ENCODE measurements at places on chromosomes 3 and 15.

GRCh38 chr3:101036213-101036618 lies 43.0 kb upstream of the ABI3BP start:
- peak; percentile 21 for DNase-seq

- no peak for DNase-seq
Measured at GRCh38 chr15:79689030-79689429, 207.8 kb downstream of the MTHFS start.

- no peak for DNase-seq
Measured at GRCh38 chr15:56943403-56943802, 25.0 kb downstream of the TCF12 start.

DNA sequence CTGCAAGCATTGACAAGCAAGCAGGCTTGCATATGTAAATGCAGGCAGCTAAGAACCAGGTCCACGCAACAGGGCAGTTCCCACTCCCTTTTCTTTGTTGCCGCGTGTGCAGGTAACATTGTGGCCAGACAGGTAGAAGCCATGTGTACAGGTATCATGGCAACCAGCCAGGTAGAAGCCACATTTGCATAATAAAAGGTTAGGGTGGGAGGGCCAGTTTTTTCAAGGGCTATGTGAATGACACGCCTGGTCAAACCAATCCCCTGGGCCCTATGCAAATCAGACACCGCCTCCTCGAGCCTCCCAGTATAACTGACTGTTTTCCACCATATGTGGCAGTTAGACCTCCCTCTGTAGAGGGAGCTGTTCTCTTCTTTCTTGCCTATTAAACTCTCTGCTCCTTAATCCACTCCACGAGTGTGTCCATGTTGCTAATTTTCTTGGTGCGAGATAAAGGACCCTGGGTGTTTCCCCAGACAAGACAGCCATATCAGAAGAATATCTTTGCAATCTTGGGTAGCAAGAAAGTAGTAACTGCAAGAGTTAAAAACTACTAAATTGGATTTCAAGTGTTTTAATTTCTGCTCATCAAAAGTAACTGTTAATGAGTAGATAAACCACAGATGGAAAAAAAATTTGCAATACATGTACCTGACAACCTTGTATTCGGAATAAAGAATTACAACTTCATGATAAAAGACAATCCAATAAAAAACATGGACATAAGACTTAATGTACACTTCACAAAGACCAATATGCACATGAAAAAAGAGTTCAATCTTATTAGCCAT lies 21.8 kb downstream of the PCOLCE2 start:
- peak; percentile 69 for DNase-seq

- no peak for DNase-seq
Measured at GRCh38 chr15:95799286-95800200, 531.0 kb upstream of the NR2F2 start.

DNA sequence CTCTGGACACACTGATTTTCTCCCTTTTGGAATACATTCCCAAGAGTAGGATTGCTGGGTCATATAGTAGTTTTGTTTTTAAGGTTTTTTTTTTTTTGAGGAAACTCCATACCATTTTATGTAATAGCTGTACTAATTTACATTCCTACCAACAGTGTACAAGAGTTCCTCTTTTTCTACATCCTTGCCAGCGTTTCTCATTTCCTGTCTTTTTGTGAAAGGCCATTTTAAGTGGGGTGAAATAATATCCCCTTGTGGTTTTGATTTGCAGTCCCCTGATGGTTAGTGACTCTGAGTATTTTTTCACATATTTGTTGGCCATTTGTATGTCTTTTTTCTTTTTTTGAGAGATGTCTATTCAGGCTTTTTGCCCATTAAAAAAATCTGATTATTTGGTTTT lies 1205.5 kb downstream of the ROBO1 start:
- no peak for DNase-seq

- DNase-seq: no peak
Measured at GRCh38 chr3:198062068-198062465, 102.0 kb downstream of the LMLN start.

DNA sequence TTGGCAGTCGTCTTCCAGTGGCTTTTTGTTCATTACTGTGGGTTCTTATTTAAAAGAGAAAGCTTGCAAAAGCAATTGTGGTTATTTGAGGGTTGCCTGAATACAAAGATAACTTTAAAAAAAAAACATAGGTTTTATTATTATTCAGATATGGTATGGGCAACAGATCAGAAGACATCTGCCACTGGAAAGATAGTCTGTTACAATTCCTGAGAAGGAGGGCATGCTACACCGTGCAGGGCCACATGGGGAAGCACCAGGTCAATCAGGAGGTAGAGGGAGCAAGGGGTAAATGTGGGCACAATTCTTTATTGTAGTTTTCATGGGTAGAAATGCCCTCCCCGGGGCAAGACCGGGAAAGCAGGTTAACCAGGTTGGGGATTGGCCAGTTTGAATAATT lies 46.5 kb downstream of the BBS4 start:
- no peak for DNase-seq

DNA sequence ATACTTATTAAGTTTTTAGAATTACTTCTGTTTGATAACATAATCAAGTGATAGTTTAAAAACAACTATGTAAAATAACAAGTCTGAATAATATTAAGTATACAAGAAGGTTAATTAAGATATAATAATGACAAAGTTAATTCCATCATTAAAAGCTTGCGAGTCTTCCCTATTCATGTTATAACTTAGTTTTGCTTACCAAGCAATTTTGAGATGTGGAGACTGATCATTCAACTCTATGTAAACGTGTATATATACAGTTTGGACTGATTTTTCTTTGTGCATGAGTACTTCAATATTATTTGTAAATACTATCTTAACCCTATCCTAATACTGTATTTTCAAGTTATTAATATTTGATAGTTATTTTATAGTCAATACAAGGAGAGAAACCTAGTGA lies 870.9 kb downstream of the GBE1 start:
- DNase-seq: no peak

DNA sequence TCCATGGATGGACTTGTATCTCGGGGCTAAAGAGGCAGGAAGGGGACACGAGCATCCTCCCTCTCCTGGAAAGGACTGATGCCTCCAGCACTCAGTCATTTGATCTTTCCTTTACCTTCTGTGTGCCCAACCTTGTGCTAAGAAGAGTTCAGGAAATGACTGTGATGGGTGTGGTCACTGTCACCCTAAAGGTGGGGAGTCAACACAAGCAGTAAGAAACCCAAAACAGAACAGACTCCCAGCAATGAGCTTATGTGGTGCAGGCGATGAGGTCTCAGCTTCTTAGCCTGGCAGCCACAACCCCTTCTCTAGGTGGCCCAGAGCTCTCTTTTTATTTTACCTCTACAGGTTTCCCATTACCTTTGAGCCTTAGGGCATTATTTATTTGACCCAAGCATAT lies 3.8 kb downstream of the MPI start:
- no peak for DNase-seq
